ENCODE measurements at places on chromosomes 2 and 18.

DNA sequence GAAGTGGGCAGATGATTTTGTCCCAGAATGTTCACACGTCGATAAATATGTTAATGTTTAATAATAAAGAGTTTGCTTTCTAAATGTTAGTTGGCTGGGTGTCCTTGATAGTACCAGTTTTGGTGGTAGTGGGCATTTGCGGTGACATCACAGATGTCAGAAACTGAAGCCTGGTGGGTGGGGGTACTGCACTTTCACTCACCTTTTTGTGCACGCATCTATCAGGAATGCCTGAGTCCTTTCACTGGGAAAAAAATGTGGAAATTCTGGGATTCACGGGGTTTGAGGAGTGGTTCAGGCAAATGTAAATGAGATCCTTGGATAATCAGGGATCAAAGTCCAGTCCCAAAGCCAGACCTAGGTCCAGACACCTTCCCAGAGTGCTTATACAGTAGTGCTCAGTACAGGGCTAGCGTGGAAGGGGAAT is 3.2 kb downstream of the EPAS1 start:
- no peak for DNase-seq

- DNase-seq = peak; percentile 71
Observed at GRCh38 chr18:10518595-10519255, 7.1 kb upstream of the NAPG start.

- DNase-seq = no peak
Observed at GRCh38 chr2:46652514-46653170, 173.3 kb downstream of the TMEM247 start.

GRCh38 chr18:13542520-13542847 is 183.9 kb downstream of the FAM210A start:
- no peak for DNase-seq

GRCh38 chr2:44942304-44943030 is 965 bp downstream of the SIX3 start:
- no peak for DNase-seq

- DNase-seq = no peak
Observed at GRCh38 chr18:12492907-12493306, 85.2 kb downstream of the PRELID3A start.

GRCh38 chr2:180979749-180980105 is 678 bp upstream of the UBE2E3 start:
- DNase-seq = peak; percentile 45

DNA sequence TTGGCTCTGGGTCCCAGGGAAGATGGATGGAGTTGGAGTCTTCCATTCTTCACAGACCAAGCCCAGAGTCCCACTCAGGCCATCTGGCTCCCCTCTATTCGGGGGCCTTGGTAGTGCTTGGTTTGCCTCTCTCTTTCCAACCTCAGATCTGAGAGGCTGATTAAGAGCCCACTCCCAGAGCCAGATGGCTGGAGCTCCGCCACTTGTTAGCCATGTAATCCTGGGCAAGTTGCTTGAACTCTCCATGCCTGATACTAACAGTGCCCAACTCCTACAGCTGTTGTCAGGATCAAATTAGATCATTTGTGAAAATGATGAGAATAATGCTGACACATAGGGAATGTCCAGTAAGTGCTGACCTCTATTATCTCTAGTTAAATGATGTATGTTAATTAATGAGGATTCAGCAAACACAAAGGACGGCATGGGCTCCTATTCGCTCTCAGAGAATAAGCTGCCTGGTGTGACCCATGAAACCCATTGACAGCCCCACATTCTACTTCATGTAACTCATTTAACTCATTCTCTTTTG is 46.6 kb upstream of the SLC14A1 start:
- no peak for DNase-seq

DNA sequence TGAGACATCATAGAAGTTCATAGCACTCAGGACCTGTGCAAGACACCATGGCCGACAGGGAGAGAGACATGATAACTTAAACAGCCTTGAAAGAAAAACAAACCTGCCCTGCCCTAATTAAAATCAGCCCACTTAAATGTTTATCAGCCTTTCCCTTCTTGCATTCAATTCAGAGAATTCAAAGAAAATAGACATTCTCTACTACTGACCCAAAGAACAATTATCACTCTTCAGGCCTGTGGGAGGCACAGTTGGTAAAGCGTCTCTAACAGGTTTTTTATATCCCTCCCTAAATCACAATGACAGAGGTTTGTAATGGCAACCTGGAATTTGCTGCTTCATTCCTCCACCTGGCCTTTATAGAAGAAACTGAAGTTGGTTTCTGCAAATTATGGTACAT is 1.7 kb downstream of the CDK15 start:
- no peak for DNase-seq

DNA sequence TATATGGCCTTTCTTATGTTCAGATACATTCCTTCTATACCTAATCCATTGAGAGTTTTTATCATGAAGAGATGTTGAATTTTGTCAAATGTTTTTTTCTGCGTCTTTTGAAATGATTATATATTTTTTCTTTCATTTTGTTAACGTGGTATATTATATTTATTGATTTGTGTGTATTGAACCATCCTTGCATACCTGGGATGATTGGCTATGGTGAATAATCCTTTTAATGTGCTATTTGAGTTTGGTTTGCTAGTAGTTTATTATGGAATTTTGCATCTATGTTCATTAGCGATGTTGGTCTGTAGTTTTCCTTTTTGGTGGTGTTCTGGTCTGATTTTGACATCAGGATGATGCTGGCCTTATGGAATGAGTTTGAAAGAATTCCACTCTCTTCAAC is 11.8 kb downstream of the IL36G start:
- DNase-seq = no peak

GRCh38 chr18:3599861-3600260 is 149.9 kb downstream of the TGIF1 start:
- DNase-seq = no peak

- DNase-seq = no peak
Observed at GRCh38 chr2:120486441-120486840, 140.5 kb downstream of the INHBB start.

- peak; percentile 8 for DNase-seq
Observed at GRCh38 chr18:27136208-27136535, 48.9 kb downstream of the CHST9 start.

GRCh38 chr2:175744000-175744399 is 258.1 kb downstream of the LNPK start:
- no peak for DNase-seq

DNA sequence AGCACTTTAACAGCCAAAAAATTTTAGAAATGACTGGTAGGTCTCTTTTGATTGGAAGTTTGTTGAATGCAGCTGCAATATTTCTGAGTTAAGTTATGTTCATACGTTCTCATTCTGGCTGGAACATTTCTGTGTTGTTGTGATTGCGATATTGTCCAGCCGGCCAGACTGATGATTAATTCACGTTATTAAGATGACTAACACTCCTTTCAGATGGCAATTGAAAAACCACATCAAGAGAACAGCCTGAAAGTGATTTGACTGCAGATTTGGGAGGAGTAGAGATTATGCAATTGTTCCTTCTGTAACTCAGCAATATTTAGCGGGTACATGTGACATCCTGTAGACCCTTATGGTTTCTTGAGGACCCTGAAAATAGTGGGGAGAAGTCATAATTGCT is 133.7 kb downstream of the FBXO15 start:
- peak; percentile 92 for DNase-seq

DNA sequence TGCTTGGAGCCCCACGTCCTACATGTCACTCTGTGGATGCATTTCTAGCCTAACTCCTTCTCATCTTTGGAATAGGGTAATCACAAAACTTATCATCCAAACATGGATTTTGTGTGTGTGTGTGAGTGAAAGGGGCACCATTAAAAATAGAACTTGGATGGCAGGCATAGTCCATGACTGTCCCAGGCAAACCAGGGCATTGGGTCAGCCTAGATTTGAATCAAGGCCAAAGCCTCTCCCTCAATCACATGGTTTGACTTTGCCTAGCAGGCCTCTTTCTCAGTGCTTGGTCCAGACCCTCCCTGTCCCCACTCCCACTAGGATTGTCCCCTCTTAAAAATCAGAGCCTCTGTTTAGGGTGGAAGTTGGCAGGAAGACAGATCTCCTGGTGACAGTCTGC is 67.4 kb upstream of the BCL2L11 start:
- DNase-seq = no peak

DNA sequence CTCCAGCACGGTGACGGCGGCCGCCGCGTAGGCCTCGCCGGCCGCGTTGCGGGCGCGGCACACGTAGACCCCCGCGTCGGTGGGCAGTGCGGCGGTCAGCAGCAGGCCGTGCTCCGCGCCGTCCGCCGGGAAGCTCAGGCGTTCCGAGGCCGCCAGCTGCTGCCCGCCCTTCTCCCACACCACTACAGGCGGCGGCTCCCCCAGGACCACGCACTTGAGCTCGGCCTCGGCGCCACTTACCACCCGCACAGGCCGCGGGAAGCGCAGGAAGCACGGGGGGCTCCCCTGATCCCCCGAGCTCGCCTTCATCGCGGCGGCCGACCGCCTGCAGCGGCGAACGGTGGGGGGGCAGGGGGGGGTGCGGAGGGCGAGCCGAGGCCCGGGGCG is 422 bp downstream of the OBSL1 start:
- peak; percentile 31 for DNase-seq

DNA sequence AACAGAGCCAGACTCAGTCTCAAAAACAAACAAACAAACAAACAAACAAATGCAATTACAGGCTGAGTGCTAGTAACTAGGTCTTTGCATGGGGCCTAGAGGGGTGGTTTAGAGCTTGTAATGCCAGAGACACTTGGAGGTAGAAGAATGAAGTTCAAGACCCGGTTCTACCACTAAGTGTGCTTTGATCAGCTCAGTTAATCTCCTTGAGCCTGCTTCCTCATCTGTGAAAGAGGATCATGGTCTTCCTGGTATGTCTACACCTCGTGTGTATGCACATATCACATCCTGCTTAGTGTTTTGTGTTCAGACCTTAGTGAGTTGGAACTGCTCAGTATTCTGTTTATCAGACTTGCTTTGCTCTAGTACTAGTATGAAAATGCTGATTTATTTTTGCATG is 4.8 kb upstream of the ATP6V1C2 start:
- no peak for DNase-seq

GRCh38 chr2:53780056-53780455 is 6.7 kb downstream of the ASB3 start:
- no peak for DNase-seq

DNA sequence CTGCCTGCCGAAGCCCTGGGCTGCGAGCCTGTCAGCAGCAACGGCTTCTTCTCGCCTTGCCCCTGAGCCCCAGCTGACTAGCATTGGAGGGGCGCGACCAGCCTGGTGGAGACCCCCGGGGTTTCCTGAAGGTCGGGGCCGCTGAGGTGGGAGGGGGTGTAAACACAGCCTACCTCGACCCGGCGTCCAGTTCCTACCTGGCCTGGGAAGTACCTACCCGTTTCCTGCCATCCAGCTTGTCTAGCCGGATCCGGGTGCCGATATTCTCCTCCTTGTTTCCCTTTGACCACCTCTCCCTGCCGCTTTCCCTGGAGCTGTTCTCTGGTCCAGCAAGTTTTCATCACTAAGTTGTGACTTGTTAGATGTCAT is 511 bp downstream of the MOB4 start:
- peak; percentile 38 for DNase-seq

GRCh38 chr2:85053802-85054201 is 79.4 kb upstream of the TCF7L1 start:
- peak; percentile 66 for DNase-seq

DNA sequence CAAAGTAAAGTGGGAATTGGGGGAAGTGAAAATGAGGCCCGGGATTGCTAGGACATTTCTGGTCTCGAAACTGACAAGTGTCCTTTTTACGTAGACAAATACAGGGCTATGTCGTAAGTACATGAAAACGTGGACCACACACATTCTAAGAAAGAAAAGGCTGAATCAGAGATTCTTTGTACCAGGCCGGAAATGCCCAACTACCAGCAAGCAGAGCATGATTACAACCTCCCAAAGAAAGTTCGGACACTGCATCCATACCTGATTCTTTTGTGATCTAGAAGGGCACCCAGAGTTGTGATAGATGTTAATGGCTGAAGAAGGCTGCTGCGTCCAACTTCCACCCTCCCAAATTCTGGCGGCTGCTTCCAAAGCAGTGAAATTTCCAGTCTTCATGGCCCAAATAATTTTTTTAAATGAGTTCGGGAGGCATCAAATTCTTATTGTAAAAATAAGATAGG is 1.7 kb downstream of the RBMS1 start:
- DNase-seq = peak; percentile 82

GRCh38 chr18:44238454-44238853 is 442.2 kb upstream of the SETBP1 start:
- no peak for DNase-seq

GRCh38 chr2:33531549-33532059 is 55.2 kb downstream of the RASGRP3 start:
- DNase-seq = peak; percentile 35

DNA sequence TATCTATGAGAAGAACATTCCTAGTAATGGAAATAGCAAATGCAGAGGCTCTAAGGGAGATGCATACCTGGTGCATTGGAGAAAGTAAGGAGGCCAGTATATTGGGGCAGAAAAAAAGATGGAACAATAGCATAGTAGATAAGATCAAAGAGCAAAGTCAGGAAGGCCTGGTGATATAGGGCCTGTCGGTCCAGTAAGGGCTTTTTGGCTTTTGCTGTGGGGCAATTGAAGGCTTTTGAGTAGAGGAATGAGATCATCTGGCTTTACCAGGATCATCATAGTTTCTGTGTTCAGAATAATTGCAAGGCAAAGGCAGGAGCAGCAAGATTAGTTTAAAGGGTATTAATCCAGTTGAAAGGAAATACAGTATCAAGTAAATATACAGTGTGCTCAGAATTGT is 111.8 kb downstream of the EHBP1 start:
- DNase-seq = no peak

DNA sequence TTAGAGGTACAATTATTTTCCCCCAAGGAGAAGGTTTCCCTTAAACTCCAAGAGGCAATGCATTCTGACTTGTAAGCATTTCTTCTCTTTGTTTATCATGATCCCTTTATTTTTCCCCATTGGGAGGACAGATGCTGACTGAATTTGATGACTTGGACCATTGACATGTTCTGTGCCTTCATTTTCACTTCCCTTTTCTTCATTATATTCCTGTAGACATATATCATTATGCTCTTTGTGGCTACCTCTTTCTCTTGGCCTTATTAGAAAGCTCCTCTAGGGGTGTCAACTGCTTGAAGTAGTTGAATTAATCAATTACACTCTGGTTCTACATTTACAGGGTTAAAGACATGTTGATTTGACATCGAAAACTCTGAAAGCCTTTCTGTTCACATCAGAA is 330.0 kb upstream of the DCC start:
- no peak for DNase-seq

- no peak for DNase-seq
Observed at GRCh38 chr2:144237830-144238627, 281.9 kb downstream of the ZEB2 start.

GRCh38 chr2:208099682-208100470 is 24.4 kb downstream of the CRYGD start:
- DNase-seq = no peak

DNA sequence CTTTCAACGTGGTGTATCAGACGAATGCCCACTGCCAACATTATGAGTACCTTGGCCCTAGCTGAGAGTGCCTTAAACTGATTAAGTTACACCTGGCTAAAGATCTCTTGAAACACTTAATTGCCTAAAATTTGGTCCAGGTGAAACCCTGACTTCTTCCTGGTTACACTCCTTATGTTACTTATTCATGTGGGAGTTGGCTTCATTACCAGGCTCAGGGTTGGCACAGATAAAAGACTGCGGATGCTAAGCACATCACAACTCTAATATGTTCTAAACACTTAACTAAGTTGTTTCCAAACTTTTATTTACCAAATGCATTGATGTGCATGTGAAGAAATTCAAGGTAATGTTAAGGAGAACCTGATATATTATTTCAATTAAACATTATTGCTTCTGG is 298.9 kb downstream of the TCF4 start:
- DNase-seq = no peak

- DNase-seq = peak; percentile 12
Observed at GRCh38 chr2:23843051-23843976, 83.6 kb downstream of the ATAD2B start.

GRCh38 chr2:240742602-240743095 is 51.0 kb downstream of the AQP12A start:
- no peak for DNase-seq

Measured in cardiac fibroblast (primary cell).